IPS DF 6.9 (cell line): ENCODE measurements at places on chromosomes 7 and 10.

DNA sequence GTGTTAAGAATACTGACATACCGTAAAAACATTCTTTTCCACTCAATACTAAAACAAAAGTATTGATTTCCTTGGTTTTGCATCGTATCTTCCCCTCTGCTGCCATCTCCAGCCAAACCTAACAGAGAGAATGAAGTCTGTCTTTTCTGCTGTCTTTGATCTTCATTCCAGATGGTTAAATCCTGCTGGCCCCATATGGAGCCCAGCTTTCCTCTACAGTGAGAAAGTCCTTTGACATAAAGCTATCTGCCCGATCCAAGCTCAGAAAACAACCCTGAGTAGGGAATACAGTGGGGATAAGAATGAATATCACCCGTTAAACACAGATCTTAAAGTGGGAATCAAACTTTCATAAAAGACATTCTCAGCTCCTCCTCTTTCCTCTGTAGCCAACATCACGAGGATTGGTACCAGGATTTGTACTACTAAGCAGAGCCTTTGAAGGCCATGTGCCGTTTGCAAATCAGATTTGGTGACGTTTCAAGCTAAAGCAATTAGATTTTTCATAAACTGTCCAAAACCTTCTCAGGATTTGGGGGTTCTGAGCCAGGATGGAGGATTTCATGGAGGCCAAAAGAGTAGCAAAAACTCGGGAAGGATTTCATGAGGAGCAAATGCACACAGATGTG, 30.8 kb upstream of the GPAM start:
- no peak for DNase-seq

DNA sequence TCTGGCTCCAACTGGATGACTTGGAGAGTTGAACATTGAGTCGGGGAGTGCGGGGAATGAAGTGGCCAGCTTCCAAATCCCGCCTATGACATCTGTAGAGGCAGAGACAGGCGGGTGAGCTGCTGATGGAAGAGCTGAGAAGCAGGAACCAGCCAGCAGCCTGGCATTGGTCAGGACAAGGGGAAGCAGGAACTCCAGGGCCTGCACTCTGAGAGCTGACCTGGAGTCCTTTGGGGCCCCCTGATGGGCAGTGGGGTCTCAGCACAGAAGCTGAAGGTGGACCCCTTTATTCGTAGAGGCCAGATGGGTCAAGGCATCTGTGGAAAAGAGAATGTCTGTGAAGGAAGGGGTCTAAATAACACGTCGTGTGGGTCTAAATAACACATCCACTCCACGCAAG, 57.0 kb downstream of the SEC61G start:
- no peak for DNase-seq

DNA sequence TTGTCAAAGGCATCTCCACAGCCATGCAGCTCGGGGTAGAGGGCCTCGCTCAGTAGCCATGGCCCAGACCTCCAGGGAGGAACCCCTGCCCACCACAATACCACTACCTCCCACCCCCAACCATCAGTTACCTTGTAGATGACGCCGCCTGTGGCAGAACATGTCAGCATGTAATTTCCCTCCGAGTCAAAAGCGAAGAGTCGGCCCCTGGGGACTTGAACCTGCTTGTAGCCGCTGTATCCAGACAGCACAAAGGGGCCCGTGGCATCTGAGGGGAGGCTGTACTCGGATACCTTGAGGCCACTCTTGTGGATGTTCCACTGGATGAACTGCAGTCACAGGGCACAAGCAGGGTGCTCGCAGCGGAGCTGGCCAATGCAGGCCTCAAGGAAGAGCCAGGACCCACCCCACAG, 16.3 kb upstream of the CYREN start:
- DNase-seq: no peak

- no peak for DNase-seq
Observed at GRCh38 chr10:91579329-91579985, 53.4 kb downstream of the PPP1R3C start.

DNA sequence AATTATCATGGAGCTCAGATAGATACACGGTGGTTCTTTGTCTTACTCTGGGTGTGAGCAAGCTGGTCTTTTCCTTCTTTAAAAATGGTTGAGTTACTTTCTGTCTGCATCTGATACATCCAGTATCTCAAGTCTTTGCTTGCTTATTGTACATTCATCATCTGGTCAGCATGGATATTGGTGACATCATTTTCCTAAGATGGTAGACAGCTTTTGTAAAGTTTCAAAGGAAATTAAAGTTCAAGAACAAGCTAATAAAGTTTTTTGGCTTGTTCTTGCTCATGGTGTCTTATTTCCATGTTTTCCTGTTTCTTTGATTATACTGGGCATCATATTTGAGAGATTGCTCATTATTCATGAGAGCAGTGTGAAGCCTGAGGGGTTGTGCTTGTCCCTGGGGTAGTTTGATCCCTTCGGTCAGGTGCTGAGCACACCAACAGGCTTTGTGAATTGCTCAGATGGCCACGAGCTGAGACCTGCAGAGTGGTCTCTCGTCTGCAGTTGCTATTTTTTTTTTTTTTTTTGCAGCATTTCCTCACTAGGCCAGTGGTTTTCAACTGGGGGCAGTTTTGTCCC, 38.5 kb downstream of the MGMT start:
- DNase-seq: no peak

- DNase-seq: no peak
Observed at GRCh38 chr7:96285579-96285978, 36.3 kb downstream of the SLC25A13 start.

GRCh38 chr10:78890506-78890905, 178.3 kb upstream of the ZMIZ1 start:
- no peak for DNase-seq

DNA sequence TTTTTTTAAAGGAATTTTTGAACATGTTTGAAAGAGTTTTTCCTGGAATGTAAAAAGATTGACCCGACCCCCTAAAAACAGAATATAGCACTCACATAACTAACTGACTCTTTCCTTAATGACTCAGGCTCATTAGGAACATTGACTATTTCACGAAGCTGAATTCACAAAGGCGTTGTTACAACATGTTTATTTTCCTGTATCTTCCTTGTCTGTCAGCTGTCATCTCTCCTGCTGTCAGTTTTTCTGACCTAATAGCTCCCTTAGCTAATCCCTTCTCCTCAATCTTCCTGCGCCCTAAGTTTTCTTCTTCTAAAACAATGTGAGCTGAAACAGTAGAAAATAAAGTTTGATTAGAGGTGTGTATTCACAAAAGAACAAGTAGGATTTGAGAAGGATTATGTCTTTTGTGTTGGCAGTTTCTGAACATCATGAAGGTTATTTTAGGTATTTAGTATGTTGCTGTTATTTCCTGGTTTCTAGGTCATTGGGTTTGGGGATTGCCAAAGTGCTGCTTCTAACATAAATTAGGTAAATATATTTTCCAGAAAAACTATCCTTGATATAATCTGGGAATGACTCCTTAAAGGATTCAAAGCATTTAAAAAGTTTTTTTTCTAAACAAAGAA, 4.6 kb upstream of the MDFIC start:
- DNase-seq: no peak

DNA sequence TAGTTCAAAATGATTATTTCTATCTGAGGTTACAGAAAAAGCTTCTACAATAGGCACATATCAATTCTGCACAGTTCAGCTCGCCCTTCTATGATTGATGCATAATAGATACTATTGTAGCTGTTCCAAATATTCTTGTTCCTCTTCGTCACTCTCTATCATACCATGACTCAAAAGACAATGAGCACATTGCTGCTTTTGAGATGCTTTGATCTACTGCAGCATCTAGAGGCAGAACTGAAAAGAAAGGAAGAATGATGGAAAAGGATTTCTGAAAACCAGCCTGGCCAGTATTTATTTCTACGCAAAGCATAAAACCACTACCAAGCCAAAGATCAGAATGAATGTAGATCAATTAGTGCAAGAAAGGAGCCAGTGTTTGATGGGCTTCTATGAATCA, 59.3 kb upstream of the PLXDC2 start:
- DNase-seq: no peak

DNA sequence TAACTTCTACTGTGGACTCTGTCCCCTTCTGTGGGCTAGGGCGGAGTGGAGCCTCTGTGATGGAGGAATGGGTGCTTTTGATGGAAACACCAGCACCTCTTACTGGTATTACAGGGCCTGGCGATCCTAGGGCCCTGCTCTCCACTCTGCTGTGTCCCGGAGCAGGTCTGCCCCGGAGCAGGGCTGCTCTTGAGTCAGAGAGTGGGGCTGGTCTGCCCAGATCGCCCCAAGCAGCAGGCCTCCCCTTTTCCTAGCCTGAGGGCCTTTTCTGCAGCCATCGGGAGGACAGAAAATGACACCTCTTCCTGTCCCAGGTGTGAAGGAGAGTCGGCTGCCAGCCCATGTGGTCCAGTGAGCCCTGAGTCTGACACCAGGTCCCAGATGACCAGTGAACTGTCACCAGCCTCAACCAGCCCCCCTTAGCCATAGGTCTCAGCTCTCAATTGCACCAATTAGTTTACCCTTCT, 1.4 kb downstream of the ZNF282 start:
- DNase-seq: no peak

GRCh38 chr10:95635319-95635733, 21.2 kb downstream of the ALDH18A1 start:
- no peak for DNase-seq

DNA sequence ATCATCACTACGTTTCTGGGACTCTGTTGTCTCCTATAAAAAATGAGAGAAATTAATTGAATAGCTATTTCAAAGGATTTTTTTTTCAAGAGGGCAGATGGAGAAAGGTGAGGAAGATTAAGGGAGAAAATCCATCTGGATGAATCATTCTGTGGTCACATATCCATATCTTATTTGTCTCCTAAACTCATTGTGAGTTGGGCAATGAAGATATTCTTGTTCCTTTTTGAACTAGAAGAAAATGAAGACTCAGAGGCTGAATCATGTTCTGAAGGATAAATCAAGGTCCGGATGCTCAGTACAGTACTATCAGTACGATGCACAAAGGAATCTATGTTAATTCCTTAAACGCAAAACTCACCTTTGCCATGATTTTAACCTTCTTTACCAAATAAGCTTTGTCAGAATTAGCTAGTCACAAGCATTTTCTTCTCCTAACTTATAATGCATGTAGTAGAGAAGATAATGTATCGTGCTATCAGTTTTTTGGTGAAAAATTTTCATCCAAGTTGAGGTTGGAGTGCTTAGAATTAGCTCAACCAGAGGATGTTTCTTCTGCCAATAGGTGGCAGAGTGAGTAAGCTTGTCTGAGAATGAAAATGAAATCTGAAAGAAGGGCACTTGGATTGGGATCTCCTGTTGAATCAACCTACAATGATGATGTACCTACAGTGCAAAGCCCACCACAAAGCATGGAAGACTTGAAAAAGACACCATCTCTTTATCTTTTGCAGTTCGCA, 446.9 kb downstream of the KIF20B start:
- DNase-seq: no peak

- no peak for DNase-seq
Observed at GRCh38 chr7:36726806-36727503, 2.7 kb upstream of the AOAH start.

DNA sequence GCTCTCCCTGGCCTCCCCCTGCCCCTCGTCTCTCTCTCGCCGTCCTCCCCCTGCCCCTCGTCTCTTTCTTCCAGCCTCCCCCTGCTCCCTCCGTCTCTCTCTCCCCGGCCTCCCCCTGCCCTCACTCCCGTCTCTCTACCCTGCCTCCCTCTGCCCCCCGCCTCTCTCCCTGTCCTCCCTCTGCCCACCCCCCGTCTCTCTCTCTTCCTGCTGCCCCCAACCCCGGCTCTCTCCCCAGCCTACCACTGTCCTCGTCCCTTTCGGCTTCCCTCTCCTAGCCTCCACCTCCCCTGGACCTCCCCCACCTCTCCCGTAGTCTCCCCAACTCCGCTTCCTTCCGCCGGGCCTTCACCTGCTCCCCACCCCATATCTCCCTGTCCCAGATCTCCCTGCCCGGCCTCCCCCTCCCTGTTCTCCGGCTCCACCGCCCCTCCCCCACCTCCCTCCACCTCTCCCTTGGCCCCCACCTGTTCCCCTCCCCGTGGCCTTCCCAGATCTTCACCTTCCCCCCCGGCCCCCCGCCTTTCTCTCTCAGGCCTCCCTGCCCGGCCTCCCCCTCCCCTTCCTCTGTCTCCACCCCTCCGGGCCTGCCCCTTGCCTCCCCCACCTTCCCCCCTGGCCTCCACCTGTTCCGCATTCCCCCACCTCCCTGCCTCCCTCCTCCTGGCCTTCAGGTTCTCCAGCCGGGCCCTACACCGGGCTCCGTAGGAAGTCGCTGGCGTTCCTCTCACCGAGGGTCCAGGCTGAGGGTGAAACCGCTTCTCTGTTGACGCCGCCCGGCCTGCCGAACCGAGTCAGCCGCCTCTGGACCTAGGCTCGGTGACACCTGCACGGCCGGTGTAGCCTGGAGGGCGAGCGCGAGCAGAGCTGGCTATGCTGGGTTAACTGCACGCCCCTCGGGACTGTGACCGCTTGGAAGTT, 1.2 kb downstream of the GET4 start:
- no peak for DNase-seq

DNA sequence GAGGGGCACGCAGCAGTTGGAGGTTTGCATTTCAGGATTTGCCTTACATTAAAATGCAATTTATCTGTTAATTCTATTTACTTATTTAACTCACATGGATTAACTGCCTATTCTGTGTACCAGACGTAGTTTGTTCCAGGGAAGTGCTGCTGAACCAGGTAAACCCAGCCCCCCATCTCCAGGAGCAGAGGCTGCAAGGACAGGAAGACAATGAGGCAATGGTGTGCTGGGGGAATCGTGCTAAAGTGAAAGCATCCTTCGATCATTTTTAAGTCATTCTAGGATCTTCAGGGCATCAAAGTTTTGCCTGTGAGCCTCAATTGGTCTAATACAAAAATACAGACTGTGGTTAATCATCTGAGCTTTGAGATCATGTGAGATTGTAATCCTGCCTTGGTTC, 166.4 kb downstream of the DNAJB6 start:
- no peak for DNase-seq

DNA sequence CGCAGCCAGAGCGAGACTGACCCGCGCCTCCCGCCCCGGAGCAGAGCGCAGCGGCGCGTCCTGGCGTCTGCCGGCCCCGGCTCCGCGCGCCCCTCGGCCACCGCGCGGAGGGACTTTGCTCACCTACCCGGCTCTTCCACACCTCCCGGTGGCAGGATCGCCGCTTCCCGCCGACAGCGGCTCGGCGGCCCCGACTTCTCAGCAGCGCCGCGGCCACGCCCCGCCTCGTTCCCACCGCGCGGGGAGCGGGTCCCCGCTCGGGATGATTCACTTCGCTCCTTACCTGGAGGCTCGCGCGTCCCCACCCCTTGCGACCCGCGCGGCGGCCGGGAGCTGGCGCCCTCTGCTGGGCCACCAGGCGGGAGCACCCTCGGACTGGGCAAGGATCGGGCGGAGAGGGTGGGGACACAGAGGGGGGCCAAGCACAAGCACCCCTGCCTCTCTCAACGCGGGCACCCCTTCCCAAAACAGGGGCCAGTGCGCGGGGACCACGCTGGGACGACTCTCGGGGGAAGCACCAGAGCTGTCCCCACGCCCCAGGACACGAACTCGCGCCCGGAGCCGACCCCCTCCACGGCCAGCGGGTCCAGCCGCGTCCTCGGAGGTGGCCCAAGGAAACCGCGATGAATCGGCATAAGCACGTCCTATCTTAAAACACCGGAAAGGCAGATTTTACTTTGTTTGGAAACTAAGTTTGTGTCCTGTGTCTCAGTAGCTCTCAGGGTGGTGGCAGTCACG, 101.0 kb upstream of the SVIL start:
- peak; percentile 63 for DNase-seq
